Cortex of kidney (tissue), 1 donor: ENCODE measurements at places on chromosomes 5 and 9.

GRCh38 chr9:70136632-70137031, 93.0 kb downstream of the MAMDC2 start:
- DNase-seq, result no peak

GRCh38 chr5:41009232-41009631, 61.9 kb downstream of the MROH2B start:
- DNase-seq, result no peak

DNA sequence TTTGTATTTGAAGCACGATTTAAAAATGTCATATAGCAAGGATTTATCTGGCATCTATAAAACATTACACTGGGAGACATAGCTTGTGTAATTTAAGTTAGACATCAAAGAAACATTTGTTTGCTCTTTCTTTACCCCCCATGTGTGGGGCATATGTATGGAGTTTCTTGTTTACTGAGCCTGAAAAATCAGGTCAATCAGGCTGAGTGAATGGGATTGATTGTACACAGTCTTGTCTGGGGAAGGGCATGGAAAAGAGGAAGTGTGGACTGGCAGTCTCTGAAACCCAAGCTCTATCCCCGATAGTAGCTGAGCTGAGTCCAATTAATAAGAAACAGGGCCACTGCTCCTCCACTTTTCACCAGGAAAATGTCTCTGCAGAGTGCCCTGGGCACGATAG, 49.4 kb downstream of the SLC46A2 start:
- DNase-seq, result no peak

DNA sequence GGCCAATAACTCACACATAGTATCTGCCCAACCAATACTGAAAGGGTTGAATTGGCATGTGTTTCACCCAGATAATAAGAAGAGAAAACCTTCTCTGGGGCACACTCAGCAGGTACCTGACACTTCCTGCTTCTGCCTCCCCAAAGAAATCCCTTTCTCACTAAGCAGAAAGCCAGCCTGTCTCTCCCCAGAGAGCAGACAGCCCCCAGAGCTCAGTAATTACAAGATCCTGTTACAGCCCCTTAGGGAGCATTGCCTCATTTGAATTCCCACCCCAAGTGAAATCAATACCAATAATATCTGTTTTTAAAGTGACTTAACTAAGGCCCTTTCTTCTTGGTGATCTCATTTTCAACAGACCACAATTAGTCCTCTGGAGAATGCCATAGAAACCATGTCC, 38.5 kb upstream of the FOXI1 start:
- DNase-seq, result no peak

GRCh38 chr9:136137321-136138265, 18.9 kb upstream of the TMEM250 start:
- DNase-seq, result no peak

- no peak for DNase-seq
Measured at GRCh38 chr5:176427971-176428370, 11.6 kb upstream of the CLTB start.

GRCh38 chr9:27491154-27491553, 32.9 kb upstream of the IFNK start:
- DNase-seq, result no peak

- no peak for DNase-seq
Measured at GRCh38 chr5:10479154-10479721, 37.6 kb downstream of the ROPN1L start.

- DNase-seq, result no peak
Measured at GRCh38 chr9:124477648-124478285, 27.5 kb downstream of the ADGRD2 start.

- DNase-seq, result no peak
Measured at GRCh38 chr9:70390933-70391341, 23.5 kb downstream of the KLF9 start.

DNA sequence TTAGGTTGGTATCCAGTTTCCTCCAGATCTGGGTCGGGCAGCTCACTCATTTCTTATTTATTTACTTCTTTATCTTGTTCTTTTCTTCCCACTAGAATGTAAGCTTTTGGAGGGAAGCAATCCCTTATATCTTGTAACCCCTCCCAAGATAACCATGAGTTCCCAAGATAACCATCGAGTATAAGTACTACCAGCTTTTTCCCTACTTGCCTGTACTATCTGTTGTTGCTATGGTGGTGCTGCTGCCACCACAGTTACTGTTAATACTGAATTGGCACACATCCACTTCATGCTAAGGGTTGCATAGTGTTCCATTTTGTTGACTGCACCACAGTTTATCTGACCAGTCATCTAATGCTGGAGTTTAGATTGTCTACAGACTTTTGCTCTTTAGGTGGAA, 19.9 kb downstream of the NUP214 start:
- DNase-seq, result no peak

GRCh38 chr9:109602987-109603386, 104.9 kb upstream of the PTPN3 start:
- DNase-seq, result no peak

DNA sequence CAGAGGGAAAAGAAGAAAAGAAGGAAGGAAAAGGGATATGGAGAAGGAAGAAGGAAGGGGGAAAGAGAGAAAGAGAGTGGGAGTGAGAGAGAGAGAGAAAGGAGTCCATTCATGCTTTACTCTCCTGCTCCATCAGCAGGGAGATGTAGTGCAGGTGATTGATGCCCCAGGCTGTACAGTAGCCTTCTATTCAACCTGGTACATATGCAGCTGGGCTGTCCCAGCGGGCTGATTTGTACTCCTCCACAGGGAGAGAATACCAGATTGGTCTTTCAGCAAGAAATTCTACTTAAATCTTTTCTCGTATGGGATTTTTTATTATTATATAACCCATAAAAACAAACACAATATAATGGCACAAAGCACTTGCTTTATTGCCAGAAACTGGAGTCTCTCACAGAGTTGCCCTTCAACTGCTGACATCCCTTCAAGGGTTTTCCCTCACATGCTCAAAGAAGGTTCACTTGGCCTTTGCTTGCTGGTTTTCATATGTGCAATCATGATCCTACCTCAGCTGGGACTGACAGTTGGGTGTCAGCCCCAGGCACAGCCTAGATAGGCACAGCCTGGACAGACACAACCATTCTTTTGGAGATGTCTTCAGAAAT, 380.1 kb upstream of the RIOK2 start:
- DNase-seq, result no peak

- DNase-seq, result no peak
Measured at GRCh38 chr5:56481428-56482357, 248.6 kb upstream of the ANKRD55 start.
